Right renal cortex interstitium (tissue), 3 donors: ENCODE measurements at places on chromosomes 2 and 18. TPM values are rescaled to one million over a fixed set of nuclear protein-coding genes. Genes with fewer than 3 reads are reported as not detected.

Gene KYNU
- polyA plus RNA-seq: 6.9 TPM

Gene RFX8
- 1.00 TPM for polyA plus RNA-seq

Gene ZNF521
- 43.0 TPM for polyA plus RNA-seq

Gene SIGLEC15
- polyA plus RNA-seq: 0.47 TPM

Gene UGT1A4
- polyA plus RNA-seq: not detected

Gene FAHD2B
- 22.0 TPM for polyA plus RNA-seq

Gene SERPINB11
- polyA plus RNA-seq: not detected
